ENCODE measurements at places on chromosomes 7 and 10. TPM values are rescaled to one million over a fixed set of nuclear protein-coding genes. Genes with fewer than 3 reads are reported as not detected.

GRM8 gene
- total RNA-seq, result not detected

ZNF735 gene
- not detected for total RNA-seq

ACTR1A gene
- total RNA-seq, result 212 TPM

FANK1 gene
- total RNA-seq, result 0.24 TPM

CASP2 gene
- 3.1 TPM for total RNA-seq

MSS51 gene
- 49.4 TPM for total RNA-seq

AHR gene
- total RNA-seq, result 13.6 TPM

CTAGE4 gene
- not detected for total RNA-seq

C10orf90 gene
- not detected for total RNA-seq

ASAH2 gene
- total RNA-seq, result 1.9 TPM

SH2D4B gene
- not detected for total RNA-seq

GIMAP5 gene
- 14.4 TPM for total RNA-seq

IQUB gene
- total RNA-seq, result 0.15 TPM

SFMBT2 gene
- 1.1 TPM for total RNA-seq

RAB19 gene
- not detected for total RNA-seq

ZNF138 gene
- total RNA-seq, result 4.5 TPM

SPDYE8 gene
- not detected for total RNA-seq

CLCN1 gene
- 0.92 TPM for total RNA-seq

PRKG1 gene
- 38.2 TPM for total RNA-seq

HOXA5 gene
- 2.7 TPM for total RNA-seq

GPR15LG gene
- total RNA-seq, result not detected

ADCY1 gene
- 1.8 TPM for total RNA-seq

LUC7L2 gene
- total RNA-seq, result 79.7 TPM

CYCS gene
- total RNA-seq, result 118 TPM

HOGA1 gene
- 0.92 TPM for total RNA-seq

CLRN3 gene
- total RNA-seq, result not detected

ARF5 gene
- total RNA-seq, result 148 TPM

RHOBTB1 gene
- total RNA-seq, result 38.9 TPM

OR2A5 gene
- not detected for total RNA-seq

COL13A1 gene
- 6.9 TPM for total RNA-seq

FAM237B gene
- total RNA-seq, result not detected

TAS2R41 gene
- not detected for total RNA-seq

ADIRF gene
- total RNA-seq, result 20.4 TPM

SPDYE18 gene
- total RNA-seq, result not detected

TMEM270 gene
- not detected for total RNA-seq

OR9A2 gene
- total RNA-seq, result not detected

SHTN1 gene
- 0.73 TPM for total RNA-seq

NAT16 gene
- not detected for total RNA-seq

FXYD4 gene
- total RNA-seq, result not detected

ITGB8 gene
- total RNA-seq, result 0.73 TPM

PLPP4 gene
- not detected for total RNA-seq

OPN4 gene
- 4.2 TPM for total RNA-seq

CYP51A1 gene
- total RNA-seq, result 11.7 TPM

KCNMA1 gene
- total RNA-seq, result 79.5 TPM

HABP2 gene
- total RNA-seq, result not detected

CYP2C19 gene
- not detected for total RNA-seq

GIMAP4 gene
- 13.9 TPM for total RNA-seq

TCAF2 gene
- total RNA-seq, result 1.6 TPM

ZNF775 gene
- total RNA-seq, result 3.4 TPM

ANKRD22 gene
- not detected for total RNA-seq

CPSF4 gene
- total RNA-seq, result 26.2 TPM

MMD2 gene
- not detected for total RNA-seq

CCL24 gene
- total RNA-seq, result not detected

UCMA gene
- not detected for total RNA-seq

CNTNAP2 gene
- total RNA-seq, result not detected

TMEM236 gene
- 0.56 TPM for total RNA-seq

All from gastrocnemius medialis (tissue), 4 donors.